ENCODE measurements at places on chromosomes 12 and 14. TPM values are rescaled to one million over a fixed set of nuclear protein-coding genes. Genes with fewer than 3 reads are reported as not detected.

The GLT1D1 gene
- 7.0 TPM for total RNA-seq

The LMNTD1 gene
- not detected for total RNA-seq

The SRRM4 gene
- total RNA-seq = 1.1 TPM

The IFT43 gene
- 21.2 TPM for total RNA-seq

The IL26 gene
- not detected for total RNA-seq

The CCDC38 gene
- not detected for total RNA-seq

The LMBR1L gene
- total RNA-seq = 50.4 TPM

The TAS2R10 gene
- total RNA-seq = 0.22 TPM

The CCDC91 gene
- total RNA-seq = 19.6 TPM

The NANOG gene
- 211 TPM for total RNA-seq

The CAND1 gene
- 246 TPM for total RNA-seq

The LRTM2 gene
- total RNA-seq = not detected

The ARHGEF25 gene
- total RNA-seq = 24.4 TPM

The SDR9C7 gene
- total RNA-seq = not detected

The THAP2 gene
- total RNA-seq = 2.5 TPM

The CCND2 gene
- total RNA-seq = 104 TPM

The HELB gene
- total RNA-seq = 10.7 TPM

The AQP6 gene
- total RNA-seq = 0.09 TPM

The IL22 gene
- not detected for total RNA-seq

The GALNT8 gene
- 5.4 TPM for total RNA-seq

The CISTR gene
- total RNA-seq = not detected

The CBLN3 gene
- 0.39 TPM for total RNA-seq

The WSCD2 gene
- 0.92 TPM for total RNA-seq

The VWF gene
- total RNA-seq = 0.35 TPM

The CD163L1 gene
- total RNA-seq = 0.18 TPM

The PLEKHH1 gene
- 35.3 TPM for total RNA-seq

The RAD51AP1 gene
- 55.4 TPM for total RNA-seq

The REC8 gene
- total RNA-seq = 58.5 TPM

The PRH1 gene
- total RNA-seq = 15.8 TPM

The PPM1H gene
- total RNA-seq = 22.1 TPM

The SLC38A4 gene
- 0.96 TPM for total RNA-seq

The FOXA1 gene
- 0.07 TPM for total RNA-seq

The ZNF140 gene
- total RNA-seq = 19.2 TPM

The KRT78 gene
- total RNA-seq = not detected

The LRRC9 gene
- 0.39 TPM for total RNA-seq

All from H9 (cell line).